ENCODE measurements at places on chromosomes 12 and 14.

GRCh38 chr12:51341251-51342007, 5.0 kb downstream of the CELA1 start:
- peak; percentile 75 for DNase-seq

DNA sequence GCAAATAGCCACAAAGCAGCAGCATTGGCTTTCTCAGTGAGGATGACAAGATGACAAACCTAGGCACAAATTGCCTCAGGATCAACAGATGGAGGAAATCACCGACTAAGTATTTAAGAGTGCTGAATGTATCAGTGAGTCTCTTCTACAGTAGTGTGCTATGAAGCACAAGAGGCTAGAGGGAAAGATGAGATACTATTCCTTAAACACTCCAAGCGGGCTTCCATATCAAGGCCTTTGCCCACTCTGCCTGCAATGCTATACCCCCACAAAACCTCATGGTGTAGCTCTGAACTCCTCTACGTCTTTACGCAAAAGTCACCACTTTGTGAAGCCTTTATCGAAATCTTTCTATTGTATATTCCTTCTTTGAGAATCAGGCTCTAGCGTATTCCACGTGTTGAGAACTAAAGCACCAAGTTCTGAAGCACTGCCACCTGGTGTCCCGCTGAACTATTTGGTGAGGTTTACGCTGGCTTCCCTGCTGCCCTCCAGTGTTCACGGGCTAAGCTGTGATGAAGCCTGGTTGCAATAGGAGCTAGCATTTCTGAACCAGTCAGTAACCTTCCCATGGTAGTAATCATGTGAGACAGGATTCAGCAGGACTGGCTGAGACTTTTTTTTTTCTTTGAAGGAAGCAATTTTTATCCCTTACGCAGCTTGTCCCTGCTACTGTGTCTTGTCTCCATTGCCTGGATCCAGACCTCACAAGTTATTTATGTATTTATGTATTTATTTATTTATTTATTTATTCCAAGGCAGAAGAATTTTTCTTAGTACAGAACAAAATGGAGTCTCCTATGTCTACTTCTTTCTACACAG, 426.5 kb upstream of the OR4E1 start:
- DNase-seq, result peak; percentile 9

- no peak for DNase-seq
Observed at GRCh38 chr14:30874999-30875787, 834 bp downstream of the COCH start.

DNA sequence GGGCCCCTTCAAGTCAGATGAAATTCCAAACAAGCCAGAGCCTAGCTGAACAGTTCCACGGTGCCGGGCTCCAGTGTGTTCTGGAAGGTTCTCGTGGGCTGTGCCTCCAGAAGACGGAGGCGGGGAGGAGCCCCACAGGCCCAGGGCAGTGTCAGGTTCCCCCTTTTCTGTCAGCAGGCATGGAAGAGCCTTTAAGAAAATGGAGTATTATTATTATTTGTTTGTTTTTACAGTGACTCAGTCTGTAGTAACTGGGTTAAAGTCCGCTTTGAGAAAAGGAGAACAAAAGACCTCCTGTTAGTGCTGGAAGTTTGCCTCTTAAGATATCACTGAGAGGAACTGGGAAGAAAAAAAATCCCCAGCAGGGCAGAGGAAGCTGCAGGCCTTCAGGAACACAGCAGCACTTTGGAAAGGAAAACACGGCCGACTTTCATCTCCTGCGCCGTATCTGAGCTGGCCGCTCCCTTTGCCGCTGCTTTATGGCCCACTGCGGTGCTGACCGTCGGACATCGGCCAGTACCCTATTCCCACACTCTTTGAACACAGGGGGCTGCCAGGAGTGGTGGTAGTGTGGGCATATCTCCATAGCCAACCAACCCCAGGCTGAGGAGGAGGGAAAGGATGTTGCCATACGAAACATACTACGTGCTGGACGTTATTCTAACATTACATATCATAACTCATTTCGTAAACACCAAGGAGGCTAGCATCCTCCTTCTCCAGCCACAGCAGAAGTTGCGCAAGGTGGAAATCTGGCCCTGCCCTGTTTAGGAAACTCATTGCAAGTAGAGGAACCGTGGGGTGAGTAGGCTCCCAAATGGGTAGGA, 194.0 kb downstream of the ZFP36L1 start:
- peak; percentile 88 for DNase-seq

DNA sequence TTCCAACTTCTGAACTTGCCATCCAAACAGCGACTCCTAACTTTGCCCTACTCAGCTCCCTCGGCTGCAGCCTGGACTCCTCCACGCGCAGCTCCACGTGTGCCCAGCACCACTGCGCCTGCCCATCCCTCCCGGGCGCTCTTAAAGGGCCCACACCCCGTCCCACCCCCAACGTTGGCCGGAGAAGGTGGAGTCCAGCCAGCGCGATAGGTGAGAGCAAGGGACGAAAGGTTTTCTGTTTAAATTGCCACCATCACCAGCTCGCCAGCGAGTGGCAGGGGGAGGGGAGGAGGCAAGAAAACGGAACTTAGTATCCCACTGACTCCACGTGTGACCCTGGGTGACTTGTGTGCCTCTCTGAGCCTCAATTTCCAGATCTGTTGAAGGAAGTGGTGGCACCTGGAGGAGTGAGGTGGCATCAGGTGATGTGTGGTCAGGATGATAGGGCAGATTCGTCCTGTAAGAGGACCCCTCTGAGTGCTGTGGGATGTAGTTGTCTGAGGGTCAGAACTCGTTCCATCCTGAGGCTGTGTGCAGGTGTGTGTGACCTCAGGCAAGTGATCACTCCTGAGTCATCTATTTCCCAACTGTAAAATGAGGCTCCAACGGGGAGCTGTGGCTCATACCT, 59.7 kb downstream of the TRPV4 start:
- DNase-seq, result no peak

GRCh38 chr14:61125867-61126572, 145.0 kb downstream of the SLC38A6 start:
- no peak for DNase-seq

DNA sequence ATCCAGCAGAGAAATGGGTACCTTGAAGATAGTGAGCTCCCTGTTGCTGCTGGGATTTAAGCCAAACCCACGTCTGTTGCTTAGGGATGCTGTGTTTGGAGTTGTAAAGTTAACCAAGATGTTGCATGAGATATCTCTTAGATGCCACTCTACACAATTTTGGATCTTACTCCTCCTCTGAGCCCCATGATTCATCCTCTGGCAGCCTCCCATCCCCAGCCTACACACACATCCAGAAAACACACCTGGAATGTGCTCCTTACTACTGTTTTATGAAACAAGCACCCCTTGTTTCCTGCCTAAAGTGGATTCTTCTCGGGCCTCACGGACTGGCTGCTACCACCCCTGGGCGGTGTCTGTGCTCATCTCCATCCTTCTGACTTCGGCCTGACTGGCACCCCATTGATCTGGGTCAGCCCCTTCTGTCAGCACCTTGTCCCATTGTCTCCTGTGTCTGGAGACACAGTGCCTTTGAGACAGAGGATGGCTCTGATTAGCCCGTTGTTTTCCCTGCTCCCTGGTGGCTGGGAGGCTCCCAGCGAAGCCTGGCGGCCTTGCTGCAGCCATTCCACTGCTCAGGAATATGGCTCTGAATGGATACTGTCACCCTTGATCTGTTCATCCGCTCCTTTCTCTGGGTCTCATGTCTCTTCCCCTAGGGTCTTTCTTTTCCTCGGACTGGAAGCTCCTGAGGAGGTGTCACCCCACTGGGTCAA, 24.3 kb downstream of the TSPAN9 start:
- DNase-seq, result peak; percentile 66

DNA sequence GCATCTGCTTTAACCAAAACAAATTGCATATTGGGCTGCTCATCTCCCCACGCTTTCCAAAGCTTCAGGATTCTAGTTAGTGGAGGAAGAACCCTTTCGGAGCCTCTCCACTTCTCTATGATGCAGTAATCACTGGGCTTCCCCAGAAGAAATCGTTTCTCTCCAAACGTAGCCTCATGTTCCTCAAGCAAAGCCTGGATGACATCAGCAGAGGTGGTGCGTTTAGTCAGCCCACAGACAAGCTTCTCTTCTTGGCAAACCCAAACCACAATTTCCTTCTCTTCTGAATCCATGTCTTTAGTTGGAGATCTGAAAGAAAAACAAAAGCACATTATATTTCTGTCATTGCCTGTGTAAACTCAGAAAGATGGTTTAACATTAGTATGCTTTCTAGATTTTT, 30.6 kb downstream of the RASSF9 start:
- no peak for DNase-seq

DNA sequence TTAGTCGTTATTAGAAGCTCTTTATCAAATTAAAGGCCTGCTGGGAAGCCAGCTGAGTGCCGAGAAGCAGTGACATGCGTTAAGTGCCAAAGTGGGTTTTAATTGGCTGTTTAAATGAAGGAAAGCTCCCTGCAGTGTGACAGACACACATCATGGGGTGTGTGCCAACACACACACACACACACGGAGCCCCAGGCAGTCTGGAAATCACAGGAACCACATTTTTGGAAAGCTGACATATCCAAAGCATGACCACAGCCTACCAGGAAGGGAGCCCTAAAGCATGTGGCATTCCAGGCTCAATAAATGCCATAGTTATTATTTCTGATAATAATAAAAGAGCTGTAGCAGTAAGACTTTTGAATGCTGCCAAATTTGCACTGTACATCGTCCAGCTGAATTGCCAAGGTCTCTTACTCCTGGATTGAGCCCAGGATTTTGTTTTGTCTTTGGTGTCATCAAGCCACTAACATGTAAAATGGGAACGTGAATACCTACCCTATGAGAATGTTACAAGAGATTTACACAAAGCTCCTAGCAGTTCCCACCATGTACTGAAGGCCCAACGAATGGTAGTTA, 135.1 kb downstream of the TMEM30B start:
- DNase-seq, result peak; percentile 97

DNA sequence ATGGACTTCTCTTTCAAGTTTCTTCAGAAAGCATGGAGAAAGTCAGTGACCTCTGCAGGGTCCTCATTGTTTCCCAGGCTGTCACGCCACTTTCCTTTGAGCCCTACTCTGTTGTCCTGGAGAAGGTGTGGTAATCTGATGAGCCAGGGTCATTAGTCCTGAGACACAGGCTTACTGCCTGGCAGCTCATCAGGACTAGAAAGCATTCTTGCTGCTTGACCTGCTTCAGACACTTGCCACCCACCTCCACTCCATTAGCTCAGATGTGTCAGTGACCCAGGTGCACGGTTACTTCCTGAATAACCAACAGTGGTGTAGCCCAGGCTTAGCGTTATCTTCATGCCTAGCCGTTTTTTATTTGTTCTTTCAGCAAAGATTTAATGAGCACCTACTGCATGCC, 93.9 kb downstream of the FGD4 start:
- DNase-seq, result no peak

DNA sequence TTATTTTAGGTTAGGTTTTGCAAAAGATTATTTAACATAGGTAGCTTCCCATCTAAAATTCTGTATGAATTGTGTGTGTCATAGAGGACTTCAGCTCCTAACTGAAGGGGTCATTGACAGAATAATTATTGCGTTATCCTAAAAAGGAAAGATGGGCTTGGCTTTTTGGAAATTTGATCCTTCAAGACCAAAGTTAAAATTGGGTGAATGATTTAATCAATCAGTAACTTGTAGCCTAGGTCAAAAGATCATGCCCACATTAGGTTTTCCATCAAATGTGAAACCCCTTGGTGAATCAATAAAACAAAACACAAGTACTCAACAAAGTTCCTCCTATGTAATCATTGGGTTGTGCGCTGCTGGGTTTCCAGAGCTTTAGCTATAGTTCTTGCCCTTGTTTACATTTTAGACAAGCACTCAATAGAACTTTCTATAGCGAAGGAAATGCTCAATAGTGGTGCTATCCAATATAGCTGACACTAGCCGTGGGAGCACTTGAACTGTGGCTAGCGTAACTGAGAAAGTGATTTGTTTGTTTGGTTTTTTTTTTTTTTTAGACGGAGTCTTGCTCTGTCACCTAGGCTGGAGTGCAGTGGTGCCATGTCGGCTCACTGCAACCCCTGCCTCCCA, 37.6 kb upstream of the ARHGAP5 start:
- DNase-seq, result no peak

DNA sequence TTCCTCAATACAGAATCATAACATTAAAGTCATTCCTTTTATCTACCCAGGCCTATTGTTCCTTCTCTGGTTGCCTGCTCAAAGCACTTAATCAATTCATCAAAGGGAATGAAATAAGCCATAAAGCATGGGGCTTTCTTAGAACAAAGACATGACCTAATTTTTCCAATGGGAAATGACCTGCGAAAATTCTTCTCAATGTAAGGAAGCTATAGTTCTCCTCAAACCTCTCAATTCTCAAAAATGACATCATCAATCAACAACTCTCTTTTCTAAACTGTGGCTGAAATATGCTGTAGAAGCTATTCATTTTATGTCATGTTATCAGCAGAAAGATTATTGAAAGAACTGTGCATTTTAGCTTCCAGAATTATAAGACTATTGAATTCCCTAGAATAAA, 116.0 kb upstream of the PTPRR start:
- no peak for DNase-seq

GRCh38 chr12:59499774-59500173, 96.1 kb upstream of the SLC16A7 start:
- no peak for DNase-seq

GRCh38 chr12:108576660-108577234, 14.4 kb downstream of the ISCU start:
- peak; percentile 57 for DNase-seq

GRCh38 chr14:92323011-92323915, at the start of gene SLC24A4:
Gene SLC24A4, plus strand, starts transcription at chr14:92323165. Its CDS starts 666 bp downstream, at chr14:92323831.
- DNase-seq, result no peak

DNA sequence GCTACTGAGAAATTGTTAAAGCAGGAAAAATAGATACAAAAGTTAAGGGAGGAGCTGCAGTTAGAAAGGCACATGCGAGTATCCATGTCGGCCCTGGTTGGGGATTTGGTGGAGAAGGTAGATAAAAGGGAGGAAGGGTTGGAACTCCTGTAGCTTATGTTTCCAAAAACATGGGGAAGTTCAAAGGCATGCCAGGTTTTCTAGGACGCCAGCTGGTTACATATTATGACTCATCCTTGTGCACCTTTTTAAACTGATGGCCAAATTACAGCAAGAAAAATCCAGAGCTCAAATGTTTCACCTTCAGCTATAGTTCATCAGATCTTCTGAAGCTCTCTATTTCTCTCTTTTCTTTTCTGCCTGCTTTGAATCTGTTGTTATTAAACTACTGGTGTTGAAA, 13.2 kb upstream of the MAP4K5 start:
- DNase-seq, result no peak

DNA sequence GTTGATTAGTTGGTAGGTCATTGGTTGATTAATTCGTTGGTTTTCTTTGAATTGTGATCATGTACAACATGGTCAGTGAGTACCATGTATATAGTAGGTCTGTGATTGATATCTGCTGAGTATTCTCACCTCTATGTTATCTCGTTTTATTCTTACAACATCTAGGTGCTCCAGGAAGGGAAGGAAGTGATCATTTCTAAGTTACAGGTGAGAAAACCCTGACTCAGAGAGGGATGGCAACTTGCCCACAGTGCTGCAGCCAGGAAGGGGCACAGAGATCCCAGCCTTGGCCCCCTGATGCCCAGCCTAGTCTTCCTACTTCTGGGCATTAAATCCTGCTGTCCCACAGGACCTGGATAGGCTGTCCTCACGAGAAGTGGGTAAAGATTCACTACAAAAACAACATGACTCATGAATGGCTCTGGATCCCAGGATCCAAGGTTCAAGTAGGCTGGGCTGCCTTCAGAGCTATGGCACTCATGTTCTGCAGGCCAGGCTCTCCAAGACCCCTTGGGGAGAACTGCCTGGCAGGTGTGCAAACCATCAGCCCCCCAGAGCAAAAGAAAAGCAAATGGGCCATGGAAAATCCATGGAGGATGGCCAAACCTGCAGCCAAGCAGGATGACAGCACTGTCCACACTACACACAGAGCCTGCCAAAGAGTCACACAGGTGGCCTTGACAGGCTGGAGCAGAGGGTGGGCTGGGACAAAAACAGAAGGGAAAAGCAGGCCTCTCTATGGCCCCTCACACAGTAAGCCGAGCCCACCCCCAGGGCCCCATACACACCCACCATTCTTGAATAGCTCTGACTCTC, 146.2 kb downstream of the BCL11B start:
- no peak for DNase-seq
